ENCODE measurements at places on chromosomes 3 and 15. TPM values are rescaled to one million over a fixed set of nuclear protein-coding genes. Genes with fewer than 3 reads are reported as not detected.

CDC25A gene
- 15.2 TPM for total RNA-seq

NCK1 gene
- total RNA-seq, result 108 TPM

HHATL gene
- total RNA-seq, result not detected

IL20RB gene
- 8.5 TPM for total RNA-seq

CLDN16 gene
- 4.8 TPM for total RNA-seq

KLHL18 gene
- 33.3 TPM for total RNA-seq

TEX55 gene
- total RNA-seq, result not detected

TGM5 gene
- total RNA-seq, result not detected

MED12L gene
- total RNA-seq, result 4.6 TPM

AKAP13 gene
- total RNA-seq, result 169 TPM

OSBPL10 gene
- total RNA-seq, result 53.3 TPM

USP8 gene
- 73.2 TPM for total RNA-seq

SLC30A4 gene
- 2.0 TPM for total RNA-seq

RETNLB gene
- not detected for total RNA-seq

DAZL gene
- total RNA-seq, result not detected

FILIP1L gene
- 5.2 TPM for total RNA-seq

TLR9 gene
- 0.27 TPM for total RNA-seq

PARP15 gene
- total RNA-seq, result 3.4 TPM

SH3GL3 gene
- total RNA-seq, result 0.24 TPM

RFT1 gene
- 35.0 TPM for total RNA-seq

VGLL3 gene
- 40.0 TPM for total RNA-seq

C3orf70 gene
- 0.12 TPM for total RNA-seq

SEMA6D gene
- total RNA-seq, result not detected

TMCO5A gene
- not detected for total RNA-seq

PRSS50 gene
- total RNA-seq, result not detected

NDN gene
- total RNA-seq, result not detected

ATP13A4 gene
- total RNA-seq, result 31.9 TPM

GUCA1C gene
- total RNA-seq, result not detected

MEGF11 gene
- total RNA-seq, result 0.09 TPM

GOLGA6A gene
- total RNA-seq, result not detected

PLSCR2 gene
- total RNA-seq, result 2.9 TPM

PLSCR5 gene
- total RNA-seq, result not detected

EPHB3 gene
- total RNA-seq, result 2.8 TPM

SMAD6 gene
- total RNA-seq, result 58.6 TPM

SCAMP2 gene
- 114 TPM for total RNA-seq

LSAMP gene
- 0.90 TPM for total RNA-seq

DLEC1 gene
- 0.78 TPM for total RNA-seq

PTPRG gene
- 0.35 TPM for total RNA-seq

OR5AC2 gene
- not detected for total RNA-seq

ZKSCAN7 gene
- total RNA-seq, result 0.39 TPM

SERINC4 gene
- total RNA-seq, result 0.33 TPM

SH2D7 gene
- not detected for total RNA-seq

GPR149 gene
- not detected for total RNA-seq

ZPLD1 gene
- total RNA-seq, result 0.64 TPM

HAUS2 gene
- total RNA-seq, result 10.7 TPM

PLS1 gene
- total RNA-seq, result 165 TPM

RTP4 gene
- 12.3 TPM for total RNA-seq

HRG gene
- total RNA-seq, result 0.40 TPM
